ENCODE measurements at places on chromosomes 3 and 15.

- no peak for DNase-seq
Measured at GRCh38 chr3:57784089-57784735, 28.1 kb downstream of the SLMAP start.

DNA sequence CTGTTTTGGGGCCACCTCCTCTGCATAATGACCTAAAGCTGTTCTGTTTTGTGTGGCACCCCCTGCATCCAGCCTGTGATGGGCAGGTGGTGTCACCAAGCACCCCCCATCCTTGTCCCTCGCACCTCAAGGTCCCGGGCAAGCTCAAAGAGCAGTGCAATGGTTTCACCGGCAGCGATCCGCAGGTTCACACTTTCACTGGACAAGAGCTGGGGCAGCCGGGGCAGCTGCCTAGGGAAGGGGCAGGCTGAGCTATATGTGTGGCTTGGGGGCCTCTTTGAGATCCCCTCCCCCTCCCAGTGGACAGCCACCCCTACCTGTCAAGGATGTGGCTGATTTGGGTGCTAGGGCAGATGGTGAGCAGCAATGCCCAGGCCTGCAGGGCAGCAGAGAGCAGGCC, 3.1 kb downstream of the IFRD2 start:
- DNase-seq, result no peak

DNA sequence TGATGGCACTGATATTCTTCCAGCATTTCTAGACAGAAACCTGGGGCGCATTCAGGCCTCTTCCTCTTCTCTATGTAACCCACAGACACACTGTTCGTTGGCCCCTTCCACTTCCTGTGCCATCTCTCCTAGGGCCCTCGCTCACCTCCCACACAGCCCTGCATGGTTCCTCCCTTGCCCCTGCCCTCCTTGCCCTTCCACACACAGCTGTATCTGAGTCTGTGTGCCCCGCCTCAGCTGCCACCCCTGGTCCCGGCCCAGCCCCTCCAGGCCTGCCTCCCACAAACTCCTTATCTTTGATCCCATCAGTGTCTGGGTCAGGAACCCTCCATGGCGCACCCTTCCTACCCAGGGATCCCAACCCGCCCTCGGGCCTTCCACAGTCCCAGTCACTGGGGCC, 37.9 kb downstream of the RAB6B start:
- no peak for DNase-seq

DNA sequence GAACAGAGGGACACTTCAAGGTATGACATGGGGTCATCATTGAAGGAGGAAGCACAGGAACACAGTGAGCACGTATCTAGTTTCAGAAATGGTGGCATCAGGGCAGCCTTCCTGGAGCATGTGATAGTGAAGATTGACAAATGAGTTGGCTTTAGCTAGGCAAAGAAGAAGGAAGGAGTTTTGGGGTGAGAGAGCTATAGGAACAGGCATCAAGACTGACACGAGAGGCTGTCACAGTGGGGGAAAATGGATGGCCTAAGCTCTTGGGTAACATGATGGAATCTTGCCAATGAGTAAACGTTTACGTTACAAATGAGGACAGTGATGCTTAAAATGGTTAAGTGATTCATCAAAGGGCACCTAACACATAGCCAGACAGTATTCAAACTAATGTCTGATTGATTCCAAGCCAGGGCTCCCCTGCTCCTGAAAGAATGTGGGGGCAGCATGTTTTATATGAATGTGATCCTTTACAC, 23.1 kb upstream of the GPR171 start:
- no peak for DNase-seq

GRCh38 chr3:160973067-160973809, 131.9 kb downstream of the B3GALNT1 start:
- DNase-seq, result no peak

DNA sequence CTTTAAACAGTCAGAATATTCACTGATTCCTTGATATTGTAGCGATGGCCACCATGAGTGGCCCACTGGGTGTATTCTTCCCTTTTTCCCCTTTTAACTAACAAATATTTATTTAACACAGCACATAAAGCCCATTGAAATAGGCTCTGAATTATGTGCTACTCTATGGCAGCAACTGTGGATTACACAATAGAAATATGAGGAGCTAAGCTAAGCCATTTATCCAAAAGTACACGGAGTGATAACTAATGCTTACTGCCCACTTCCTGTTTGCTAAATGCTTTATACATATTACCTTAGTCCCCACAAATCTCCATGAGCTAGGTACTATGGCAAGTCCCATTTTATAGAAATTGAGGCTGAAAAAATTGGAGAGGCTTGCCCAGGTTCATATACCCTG, 17.9 kb downstream of the ILDR1 start:
- no peak for DNase-seq

GRCh38 chr3:108605491-108605890, 16.0 kb downstream of the DZIP3 start:
- no peak for DNase-seq

- no peak for DNase-seq
Measured at GRCh38 chr3:32882603-32883025, 64.8 kb downstream of the TRIM71 start.

DNA sequence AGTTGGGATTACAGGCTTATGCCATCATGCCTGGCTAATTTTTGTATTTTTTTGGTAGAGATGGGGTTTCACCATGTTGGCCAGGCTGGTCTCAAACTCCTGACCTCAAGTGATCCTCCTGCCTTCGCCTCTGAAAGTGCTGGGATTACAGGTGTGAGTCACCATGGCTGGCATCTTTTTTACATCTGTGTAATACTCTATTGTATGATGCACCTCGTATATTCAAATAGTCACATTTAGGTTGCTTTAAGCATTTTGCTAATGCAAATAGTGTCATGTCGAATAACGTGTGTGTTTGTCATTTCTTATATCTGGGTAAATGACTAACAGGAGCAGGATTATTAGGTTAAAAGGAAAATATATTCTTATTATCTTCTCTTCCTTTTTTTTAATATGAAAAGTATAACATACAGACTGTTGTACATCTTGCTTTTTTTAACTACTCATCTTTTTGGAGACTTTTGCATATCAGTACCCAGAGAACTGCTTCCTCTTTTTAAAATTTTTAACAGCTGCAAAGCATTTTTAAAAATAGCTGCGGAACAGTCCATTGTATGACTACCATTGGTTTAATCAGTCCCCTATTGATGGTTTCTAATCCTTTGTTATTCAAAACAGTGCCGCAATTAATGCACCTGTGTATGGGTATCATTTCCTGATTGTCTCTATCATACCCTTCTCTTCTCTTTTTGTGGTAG, 13.4 kb downstream of the SCAMP5 start:
- DNase-seq, result no peak

GRCh38 chr3:114584734-114585371, 291.0 kb downstream of the TIGIT start:
- no peak for DNase-seq

- no peak for DNase-seq
Measured at GRCh38 chr3:96190024-96190616, 624.3 kb upstream of the EPHA6 start.

DNA sequence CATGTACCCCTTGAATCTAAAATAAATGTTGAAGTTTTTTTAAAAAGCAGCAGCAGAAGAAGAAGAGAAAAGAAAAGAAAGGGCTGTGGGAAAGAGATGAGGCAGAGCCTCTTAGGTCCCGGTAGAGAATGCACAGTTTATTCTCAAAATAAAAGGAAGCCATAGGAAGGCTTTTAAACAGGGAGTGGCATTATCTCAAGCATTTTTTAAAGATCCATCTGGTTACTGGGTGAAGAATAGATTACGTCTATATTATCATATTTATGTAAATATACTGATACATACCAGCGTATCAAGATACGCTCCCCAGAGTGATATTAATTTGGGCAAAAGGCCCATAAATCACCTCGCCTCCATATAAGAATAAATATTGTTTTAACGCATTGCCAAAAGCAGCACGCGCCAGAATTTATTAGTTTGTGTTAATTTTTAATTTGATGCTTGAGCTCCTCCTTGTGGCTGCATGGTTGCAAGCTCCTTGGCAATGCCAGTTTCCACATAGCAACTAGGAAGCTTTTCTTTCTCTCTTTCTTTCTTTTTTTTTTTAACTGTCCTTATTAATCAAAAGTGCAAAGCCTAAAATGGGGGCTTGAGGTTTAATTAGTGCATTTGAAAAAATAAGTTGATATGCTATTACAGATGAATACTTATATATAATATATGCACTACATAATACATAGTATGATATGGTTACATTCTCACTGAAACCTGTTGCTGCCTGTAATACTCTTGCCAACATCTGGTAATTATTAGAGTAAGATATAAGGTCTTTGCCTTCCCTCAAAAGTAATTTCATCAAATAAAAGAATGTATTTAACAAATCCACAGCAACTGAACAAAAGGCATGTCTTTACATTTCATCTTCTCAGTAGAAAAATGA, 242.8 kb upstream of the UBE2E2 start:
- DNase-seq, result no peak

Measured in activated T-cell treated with anti-CD3 and anti-CD28 coated beads, Interleukin-2, amount 50 U/mL, for 24 hours (primary cell).